ENCODE measurements at places on chromosomes 2 and 18. TPM values are rescaled to one million over a fixed set of nuclear protein-coding genes. Genes with fewer than 3 reads are reported as not detected.

Gene PLEKHM3
- total RNA-seq: 7.9 TPM

Gene PTMA
- total RNA-seq: 1,986 TPM

Gene SIX3
- total RNA-seq: not detected

Gene VWA3B
- not detected for total RNA-seq

Gene LYPD6B
- not detected for total RNA-seq

Gene ADD2
- total RNA-seq: 4.7 TPM

Gene CTAGE1
- total RNA-seq: not detected

Gene KIAA2012
- not detected for total RNA-seq

Gene FAP
- total RNA-seq: 9.7 TPM

Gene FBXO41
- 0.19 TPM for total RNA-seq

Gene MC5R
- total RNA-seq: not detected

Gene ACMSD
- not detected for total RNA-seq

Gene HOXD8
- total RNA-seq: 12.6 TPM

Gene MEP1B
- total RNA-seq: 0.25 TPM

Gene IL36G
- not detected for total RNA-seq

Gene POTEJ
- total RNA-seq: 0.16 TPM

Gene NGEF
- total RNA-seq: 0.16 TPM

Gene UGT1A8
- not detected for total RNA-seq

Gene PPP1R1C
- total RNA-seq: 0.25 TPM

Gene ESPNL
- total RNA-seq: not detected

Gene DNER
- total RNA-seq: 0.82 TPM

Gene PLCD4
- total RNA-seq: 0.32 TPM

Gene HOXD1
- 8.1 TPM for total RNA-seq

Gene PDK1
- total RNA-seq: 4.7 TPM

Gene IL37
- total RNA-seq: not detected

Gene FABP1
- not detected for total RNA-seq

Gene ASPRV1
- total RNA-seq: 0.16 TPM

Gene RAX
- total RNA-seq: not detected

Gene KCNIP3
- total RNA-seq: under 0.01 TPM

Gene CSRNP3
- total RNA-seq: under 0.01 TPM

Gene SCYGR4
- not detected for total RNA-seq

Gene UGT1A9
- not detected for total RNA-seq

Gene NDUFS1
- 84.5 TPM for total RNA-seq

Gene ANKRD36B
- 120 TPM for total RNA-seq

Gene ACKR3
- 26.0 TPM for total RNA-seq

Gene ERFE
- total RNA-seq: 0.65 TPM

Gene GBX2
- 1.6 TPM for total RNA-seq

Gene SNTG2
- total RNA-seq: not detected

Gene ALK
- not detected for total RNA-seq

Gene LDAH
- total RNA-seq: 45.4 TPM

Gene GPR75
- 3.5 TPM for total RNA-seq

Gene SFTPB
- total RNA-seq: not detected

Gene B3GNT7
- under 0.01 TPM for total RNA-seq

Gene NEU2
- not detected for total RNA-seq

Gene STAT4
- total RNA-seq: under 0.01 TPM

Gene PSMA8
- total RNA-seq: not detected

Gene GKN2
- total RNA-seq: not detected

Gene MYOM1
- 8.1 TPM for total RNA-seq

Gene NTSR2
- not detected for total RNA-seq

Gene IGFBP2
- 203 TPM for total RNA-seq

Gene NPC1
- total RNA-seq: 60.4 TPM

Gene CRYGD
- not detected for total RNA-seq
